Caki2 (cell line): ENCODE measurements at places on chromosomes 2 and 18. TPM values are rescaled to one million over a fixed set of nuclear protein-coding genes. Genes with fewer than 3 reads are reported as not detected.

Gene STARD6
- total RNA-seq: not detected in 2 replicates

DNA sequence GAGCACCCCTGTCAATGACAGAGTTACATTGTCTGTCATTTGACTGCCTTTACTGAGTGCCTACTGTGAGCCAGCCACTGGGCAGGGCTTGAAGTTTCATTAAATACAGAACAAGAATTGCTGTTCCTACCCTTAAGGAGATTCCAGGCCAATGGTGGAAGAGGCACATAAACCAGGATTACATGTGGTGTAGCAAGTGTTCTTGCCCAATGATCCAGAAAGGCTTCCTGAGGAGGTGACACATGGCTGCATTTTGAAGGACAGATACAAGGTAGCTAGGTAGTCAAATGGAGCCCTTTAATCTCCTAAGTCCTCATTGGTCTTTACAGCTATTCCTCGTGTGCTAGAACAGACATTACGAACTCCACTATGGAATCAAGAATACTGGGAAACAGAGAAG, 312.7 kb downstream of the ETAA1 start:
- DNase-seq: no peak

DNA sequence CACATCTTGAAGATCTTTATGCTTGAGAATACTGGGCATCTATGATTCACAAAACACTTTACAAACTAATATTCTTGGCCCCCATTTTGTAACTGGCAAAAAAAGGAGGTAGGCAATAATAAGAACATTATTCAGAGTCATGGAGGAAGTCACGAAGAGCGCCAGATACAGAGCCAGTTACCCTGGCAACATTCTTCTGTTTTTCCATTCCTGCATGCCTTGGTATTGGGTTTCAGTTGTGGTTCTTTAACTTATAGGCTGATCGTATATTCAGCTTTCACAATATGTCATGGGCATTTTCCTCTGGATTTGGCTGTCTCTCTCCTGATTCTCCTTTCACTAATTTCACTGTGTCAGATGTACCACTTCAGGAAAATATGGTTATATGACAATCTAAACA, 234.7 kb downstream of the HRH4 start:
- DNase-seq: no peak

DNA sequence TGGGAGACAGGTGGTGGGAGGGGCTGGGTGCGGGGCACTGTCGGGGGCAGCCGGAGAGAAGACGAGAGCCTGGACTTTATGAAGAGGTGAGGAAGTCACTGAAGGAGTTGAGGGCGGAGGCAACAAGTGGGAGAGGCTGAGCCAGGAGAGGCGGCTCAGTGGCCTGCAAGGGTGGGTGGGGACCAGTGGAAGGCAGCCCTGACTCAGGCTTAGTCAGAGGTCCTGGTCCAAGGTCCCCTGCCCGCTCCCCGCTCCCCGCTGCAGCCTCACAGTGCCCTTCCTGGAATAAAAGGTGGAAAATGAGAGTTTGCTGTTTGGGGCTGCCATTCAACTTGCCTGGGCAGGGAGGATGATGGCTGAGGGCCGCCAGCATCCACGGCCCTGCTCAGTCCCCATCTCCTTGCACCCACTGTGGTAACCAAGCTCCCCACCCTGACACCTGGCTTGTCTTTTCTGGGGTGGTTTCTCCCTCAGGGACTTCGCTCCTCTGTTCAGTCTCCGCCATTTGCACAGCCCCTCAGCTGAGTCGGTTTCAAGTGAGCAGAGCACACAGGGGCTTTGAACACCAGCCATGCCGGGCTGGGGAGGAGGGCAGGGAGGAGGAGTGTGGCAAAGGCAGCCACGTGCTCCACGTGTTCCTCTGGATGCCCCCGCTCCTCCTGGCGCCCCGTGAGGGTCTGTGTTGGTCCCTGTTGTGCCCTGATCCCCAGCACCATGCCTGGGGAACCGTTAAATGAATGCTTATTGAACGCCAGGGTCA, 13.7 kb upstream of the RALB start:
- DNase-seq: peak; percentile 80

Gene C18orf32
- 35.9 and 71.3 TPM in 2 replicates for total RNA-seq

- DNase-seq: no peak
These were observed 130.2 kb downstream of the SMAD2 start for GRCh38 chr18:47800248-47800647.

GRCh38 chr2:135637456-135638087, 104.1 kb upstream of the UBXN4 start:
- DNase-seq: no peak

DNA sequence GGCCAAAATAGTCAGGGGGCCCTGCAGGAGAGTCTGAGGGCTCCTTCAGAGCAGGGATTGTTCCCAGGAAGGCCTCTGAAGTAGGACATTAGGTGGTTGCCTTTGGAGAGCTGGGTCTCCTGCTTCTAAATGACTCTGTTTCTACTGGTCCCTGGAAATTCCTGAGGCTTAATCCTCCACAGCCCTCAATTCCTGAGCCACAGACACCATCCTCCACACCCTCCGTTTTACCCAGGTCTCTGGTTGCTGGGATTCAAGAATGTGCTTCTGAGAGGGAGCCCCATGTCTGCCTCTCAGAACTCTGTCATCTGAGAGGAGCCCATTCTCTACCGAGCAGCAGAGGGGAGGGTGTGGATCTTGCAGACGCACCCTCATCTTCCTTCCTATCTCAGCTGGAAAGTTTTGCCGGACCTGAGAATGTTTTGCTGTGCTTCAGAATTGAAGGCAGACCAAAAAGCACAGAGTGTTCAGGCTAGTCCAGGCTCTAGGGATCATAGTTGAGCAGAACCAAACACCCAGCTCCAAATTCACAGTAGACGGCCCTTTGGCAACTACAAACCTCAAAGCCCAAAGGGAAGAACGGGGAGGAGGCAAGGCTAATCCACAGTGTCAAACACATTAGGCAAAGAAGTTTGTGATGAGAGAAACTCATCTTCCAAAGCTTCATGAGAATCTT, 8.1 kb downstream of the VIT start:
- DNase-seq: no peak

DNA sequence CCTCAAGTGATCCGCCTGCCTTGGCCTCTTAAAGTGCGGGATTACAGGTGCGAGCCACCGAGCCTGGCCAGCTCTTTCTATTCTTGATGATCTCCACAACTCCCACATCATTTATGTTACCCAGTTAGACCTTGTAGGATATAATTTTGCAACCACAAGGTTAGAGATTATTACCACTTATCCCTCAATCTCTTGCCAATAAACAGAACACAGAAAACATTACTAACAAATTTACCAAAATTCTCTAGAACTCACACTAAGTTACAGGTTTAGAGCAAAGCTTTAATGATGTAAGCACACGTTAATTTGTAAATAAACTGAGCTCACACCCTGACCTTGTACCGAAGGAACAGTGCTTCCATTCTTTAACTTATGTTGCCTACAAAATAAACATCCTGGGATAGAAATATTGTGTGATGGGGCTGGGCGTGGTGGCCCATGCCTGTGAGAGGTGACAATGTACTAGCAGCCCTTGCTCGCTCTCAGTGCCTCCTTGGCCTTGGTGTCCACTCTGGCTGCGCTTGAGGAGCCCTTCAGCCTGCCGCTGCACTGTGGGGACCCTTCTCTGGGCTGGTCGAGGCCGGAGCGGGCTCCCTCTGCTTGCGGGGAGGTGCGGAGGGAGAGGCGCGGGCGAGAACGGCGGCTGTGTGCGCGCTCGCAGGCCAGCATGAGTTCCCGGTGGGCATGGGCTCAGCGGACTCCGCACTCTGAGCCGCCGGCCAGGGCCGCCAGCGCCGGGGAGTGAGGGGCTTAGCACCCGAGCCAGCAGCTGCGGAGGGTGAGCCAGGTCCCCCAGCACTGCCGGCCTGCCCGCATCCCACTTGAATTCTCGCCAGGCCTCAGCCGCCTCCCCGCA, 42.1 kb upstream of the ITSN2 start:
- DNase-seq: no peak

Gene INPP5D
- not detected in 2 replicates for total RNA-seq

GRCh38 chr2:224938651-224939182, 103.6 kb downstream of the DOCK10 start:
- no peak for DNase-seq

Gene ERFE
- 39.5 and 53.4 TPM in 2 replicates for total RNA-seq
